ENCODE measurements at places on chromosomes 2 and 18. TPM values are rescaled to one million over a fixed set of nuclear protein-coding genes. Genes with fewer than 3 reads are reported as not detected.

- H3K36me3 ChIP-seq = no peaks in the 10 kb centered on the region
- no peak overlapping the region for H3K4me3 ChIP-seq
- H3K27me3 ChIP-seq = no peaks in the 10 kb centered on the region
- no peak overlapping the region for H3K27ac ChIP-seq
- DNase-seq = no peak
- peaks cover 12% of the 10 kb centered on the region for H3K4me1 ChIP-seq
These were observed 41.0 kb downstream of the SERTAD2 start for GRCh38 chr2:64612575-64613195.

DNA sequence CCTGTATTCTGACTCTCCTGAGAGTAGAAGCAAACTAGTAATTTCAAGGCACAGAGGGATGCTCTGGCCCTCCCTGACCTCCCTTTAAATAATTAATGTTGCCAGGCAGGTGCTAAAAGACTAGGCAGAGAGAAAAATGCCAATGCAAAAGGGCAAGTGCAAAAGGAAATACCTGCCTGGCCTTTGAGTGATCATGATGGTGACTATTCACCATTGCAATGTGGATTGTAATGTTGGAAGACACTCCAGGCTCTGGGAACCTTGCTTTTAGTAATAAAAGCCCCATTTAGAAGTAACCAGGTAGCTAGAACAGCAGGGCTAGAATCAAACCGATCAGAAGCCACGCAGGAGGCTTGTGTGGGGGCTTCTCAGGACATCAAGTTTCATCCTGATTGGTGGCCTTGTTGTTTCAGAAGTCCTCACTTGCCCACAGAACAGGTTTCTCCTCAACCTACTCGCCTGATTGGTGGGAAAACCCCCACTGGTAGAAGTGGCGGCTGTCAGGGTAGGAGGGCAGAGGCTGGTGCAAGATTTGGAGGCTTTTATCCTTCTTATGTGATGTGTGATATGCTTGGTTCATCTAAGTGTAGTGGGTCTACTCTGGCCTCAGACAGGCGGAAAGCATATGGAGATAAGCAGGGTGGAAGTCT lies 16.0 kb upstream of the CHRNA1 start:
- H3K27ac ChIP-seq = peak overlapping the region; percentile 63
- peaks cover 55% of the 10 kb centered on the region for H3K4me1 ChIP-seq
- H3K4me3 ChIP-seq = no peak overlapping the region
- DNase-seq = peak; percentile 31
- H3K27me3 ChIP-seq = no peaks in the 10 kb centered on the region
- H3K36me3 ChIP-seq = no peaks in the 10 kb centered on the region

- H3K4me3 ChIP-seq = no peak overlapping the region
- no peak overlapping the region for H3K27ac ChIP-seq
- no peak for DNase-seq
- H3K27me3 ChIP-seq = peaks cover 4% of the 10 kb centered on the region
- H3K4me1 ChIP-seq = no peaks in the 10 kb centered on the region
- no peaks in the 10 kb centered on the region for H3K36me3 ChIP-seq
These were observed 7.4 kb upstream of the NPC1 start for GRCh38 chr18:23593720-23594119.

HOXD13 gene
- total RNA-seq = not detected

PLB1 gene
- total RNA-seq = 1.4 TPM

Data from activated naive CD8-positive, alpha-beta T cell treated with anti-CD3 and anti-CD28 coated beads for 36 hours (primary cell).